ENCODE measurements at places on chromosomes 7 and 10.

DNA sequence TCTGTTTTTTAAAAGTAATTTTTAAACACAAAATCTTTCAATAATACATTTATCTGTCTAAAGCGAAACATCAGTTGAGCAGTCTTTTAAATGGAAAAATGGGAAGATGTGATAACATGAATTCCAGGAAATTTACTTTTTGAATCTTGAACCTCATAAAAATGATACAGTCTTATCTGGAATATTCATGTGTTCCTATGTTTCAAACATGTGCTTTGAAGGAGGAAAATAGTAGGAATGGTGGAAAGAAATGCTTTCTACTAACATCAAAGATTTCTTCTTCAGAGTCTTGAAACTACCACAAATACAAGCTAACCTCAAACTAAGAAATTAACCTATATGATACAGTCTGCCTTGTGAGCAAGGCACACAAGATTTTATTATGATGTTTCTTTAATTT is 317.5 kb upstream of the SEMA3A start:
- no peak for DNase-seq
- H3K27me3 ChIP-seq: no peaks in the 10 kb centered on the region
- no peak overlapping the region for H3K4me3 ChIP-seq
- no peaks in the 10 kb centered on the region for H3K4me1 ChIP-seq

DNA sequence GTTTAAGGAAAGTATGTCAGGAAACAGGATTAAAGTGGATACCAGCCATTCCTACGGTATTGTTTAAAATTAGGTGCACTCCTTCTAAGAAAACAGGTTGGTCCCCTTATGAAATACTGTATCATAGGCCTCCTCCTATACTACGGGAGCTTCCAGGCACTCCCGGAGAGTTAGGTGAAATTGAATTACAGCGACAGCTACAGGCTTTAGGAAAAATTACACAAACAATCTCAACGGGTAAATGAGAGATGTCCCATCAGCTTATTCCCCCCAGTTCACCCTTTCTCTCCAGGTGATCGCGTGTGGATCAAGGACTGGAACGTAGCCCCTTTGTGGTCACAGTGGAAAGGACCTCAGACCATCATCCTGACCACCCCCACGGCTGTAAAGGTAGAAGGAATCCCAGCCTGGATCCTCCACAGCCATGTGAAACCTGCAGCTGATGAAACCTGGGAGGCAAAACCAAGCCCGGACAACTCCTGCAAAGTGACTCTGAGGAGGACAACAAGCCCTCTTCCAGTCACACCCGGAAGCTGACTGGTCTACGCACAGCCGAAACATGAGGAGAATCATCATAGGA is 25.1 kb upstream of the GHITM start:
- no peaks in the 10 kb centered on the region for H3K36me3 ChIP-seq
- no peaks in the 10 kb centered on the region for H3K27me3 ChIP-seq
- no peak overlapping the region for H3K27ac ChIP-seq
- H3K4me3 ChIP-seq: no peak overlapping the region
- no peaks in the 10 kb centered on the region for H3K4me1 ChIP-seq

GRCh38 chr7:110800984-110801383 is 289.9 kb upstream of the LRRN3 start:
- no peaks in the 10 kb centered on the region for H3K27me3 ChIP-seq
- no peaks in the 10 kb centered on the region for H3K36me3 ChIP-seq
- H3K4me3 ChIP-seq: no peak overlapping the region
- no peaks in the 10 kb centered on the region for H3K4me1 ChIP-seq
- no peak for DNase-seq

DNA sequence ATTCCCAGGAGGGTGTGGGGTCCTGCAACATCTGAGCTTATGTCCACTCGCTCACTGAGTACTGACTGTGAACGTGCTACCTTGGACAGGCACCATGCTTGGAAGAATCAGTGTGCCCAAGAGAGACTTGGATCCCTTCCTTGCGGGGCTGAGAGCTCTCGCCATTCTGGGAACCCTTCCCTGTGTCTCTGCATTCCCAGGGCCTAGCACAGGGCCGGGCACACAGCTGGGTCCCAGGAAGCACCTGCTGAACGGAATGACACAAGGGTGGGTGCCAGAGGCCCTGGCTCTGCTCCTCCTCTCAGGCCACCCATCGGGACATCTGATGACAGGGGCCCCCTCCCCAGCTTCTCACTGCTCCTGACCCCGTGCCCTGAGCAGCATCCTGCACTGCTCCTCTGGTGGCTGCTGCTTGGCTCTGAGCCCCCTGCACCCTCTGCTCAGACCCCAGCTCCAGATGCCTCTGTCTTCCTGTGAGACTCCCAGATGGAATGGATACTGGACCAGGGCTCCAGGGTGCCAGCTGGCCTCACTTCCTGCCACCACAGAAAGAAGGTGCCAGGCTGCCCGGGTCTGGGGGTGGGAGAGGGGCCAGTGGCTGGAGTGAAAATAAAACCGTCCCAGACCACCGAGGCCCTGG is 129.6 kb downstream of the NEURL1 start:
- no peak overlapping the region for H3K27ac ChIP-seq
- peaks cover 78% of the 10 kb centered on the region for H3K36me3 ChIP-seq
- H3K4me3 ChIP-seq: no peak overlapping the region
- DNase-seq: no peak

GRCh38 chr7:70446448-70447143 is 685.3 kb upstream of the GALNT17 start:
- no peaks in the 10 kb centered on the region for H3K36me3 ChIP-seq
- no peak overlapping the region for H3K27ac ChIP-seq
- H3K4me1 ChIP-seq: no peaks in the 10 kb centered on the region
- no peaks in the 10 kb centered on the region for H3K27me3 ChIP-seq

DNA sequence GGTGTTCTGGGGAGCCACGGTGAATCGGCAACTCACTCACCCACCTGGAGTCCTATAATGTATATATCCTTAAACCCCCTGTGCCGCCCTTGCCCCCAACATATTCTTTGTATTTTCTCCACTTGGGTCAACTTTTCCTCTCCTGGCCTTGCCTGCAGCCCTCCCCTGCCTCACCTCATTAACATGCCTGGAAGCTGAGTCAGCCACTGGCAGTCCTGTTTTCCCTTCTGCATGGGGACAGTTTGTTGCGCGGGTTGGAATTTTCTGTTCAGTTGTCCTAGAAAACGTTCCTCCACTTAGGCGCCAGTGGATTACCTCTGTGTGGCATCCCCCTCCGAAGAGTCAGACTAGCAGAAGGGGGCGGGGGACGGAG is 97.4 kb downstream of the C10orf105 start:
- peak; percentile 77 for DNase-seq
- peaks cover 27% of the 10 kb centered on the region for H3K4me1 ChIP-seq
- H3K36me3 ChIP-seq: no peaks in the 10 kb centered on the region
- no peak overlapping the region for H3K27ac ChIP-seq

- H3K4me3 ChIP-seq: no peak overlapping the region
- DNase-seq: no peak
- no peak overlapping the region for H3K27ac ChIP-seq
- H3K36me3 ChIP-seq: no peaks in the 10 kb centered on the region
- H3K4me1 ChIP-seq: peaks cover 57% of the 10 kb centered on the region
Measured at GRCh38 chr7:1085910-1086421, 1.9 kb upstream of the GPER1 start.

DNA sequence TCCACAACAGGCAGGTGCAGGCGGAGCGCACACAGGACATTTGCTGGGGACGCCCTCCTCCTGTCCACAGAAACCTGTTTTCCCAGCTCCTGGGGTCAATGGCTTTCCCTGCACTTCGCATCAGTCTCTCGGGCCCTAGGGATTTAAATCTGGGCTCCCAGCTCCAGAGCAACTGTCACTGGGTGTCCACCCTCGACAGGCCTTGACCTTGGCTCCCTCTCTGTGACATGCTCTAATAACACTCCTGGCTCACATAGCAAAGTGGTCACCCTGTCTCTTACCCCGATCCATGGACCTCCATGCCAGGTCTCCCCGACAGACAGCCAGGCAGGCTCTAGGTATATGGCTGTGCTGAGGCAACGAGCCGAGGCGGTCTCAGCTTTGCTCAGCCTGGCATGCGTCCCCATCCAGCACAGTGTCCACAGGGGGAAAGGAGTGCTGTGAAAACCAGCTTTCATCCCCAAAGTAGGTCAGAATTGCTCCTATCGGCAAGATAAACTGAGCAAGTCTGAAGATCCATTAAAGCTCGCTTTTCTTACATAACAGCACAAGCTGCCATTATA is 195.6 kb downstream of the TNS3 start:
- H3K27me3 ChIP-seq: no peaks in the 10 kb centered on the region
- H3K4me1 ChIP-seq: peaks cover 3% of the 10 kb centered on the region
- no peak overlapping the region for H3K4me3 ChIP-seq
- no peak for DNase-seq
- peaks cover 30% of the 10 kb centered on the region for H3K36me3 ChIP-seq

- no peak overlapping the region for H3K4me3 ChIP-seq
- DNase-seq: no peak
- H3K4me1 ChIP-seq: peaks cover 4% of the 10 kb centered on the region
- H3K27ac ChIP-seq: no peak overlapping the region
- H3K27me3 ChIP-seq: no peaks in the 10 kb centered on the region
Measured at GRCh38 chr10:70836319-70836718, 20.6 kb downstream of the SGPL1 start.

DNA sequence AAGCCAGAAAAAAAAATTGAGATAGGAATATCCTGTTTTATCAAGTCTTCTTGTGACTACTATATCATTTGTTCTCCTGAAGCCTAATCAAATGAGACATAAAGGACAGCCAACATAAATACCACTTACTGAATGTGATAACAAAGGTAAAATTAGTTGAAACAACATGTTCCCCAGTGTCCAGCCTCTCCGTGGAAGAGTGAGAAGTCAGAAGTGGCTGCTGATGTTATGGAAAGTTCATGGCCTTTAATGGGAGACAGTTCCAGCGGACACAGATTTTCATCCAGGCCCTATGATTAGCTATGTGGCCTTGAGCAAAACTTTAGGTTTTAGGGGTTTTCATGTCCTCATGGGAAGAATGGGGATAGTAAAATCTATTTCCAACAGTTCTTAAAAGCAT is 724.3 kb downstream of the SUGCT start:
- no peaks in the 10 kb centered on the region for H3K4me1 ChIP-seq
- H3K36me3 ChIP-seq: no peaks in the 10 kb centered on the region
- no peak overlapping the region for H3K27ac ChIP-seq
- no peak overlapping the region for H3K4me3 ChIP-seq

DNA sequence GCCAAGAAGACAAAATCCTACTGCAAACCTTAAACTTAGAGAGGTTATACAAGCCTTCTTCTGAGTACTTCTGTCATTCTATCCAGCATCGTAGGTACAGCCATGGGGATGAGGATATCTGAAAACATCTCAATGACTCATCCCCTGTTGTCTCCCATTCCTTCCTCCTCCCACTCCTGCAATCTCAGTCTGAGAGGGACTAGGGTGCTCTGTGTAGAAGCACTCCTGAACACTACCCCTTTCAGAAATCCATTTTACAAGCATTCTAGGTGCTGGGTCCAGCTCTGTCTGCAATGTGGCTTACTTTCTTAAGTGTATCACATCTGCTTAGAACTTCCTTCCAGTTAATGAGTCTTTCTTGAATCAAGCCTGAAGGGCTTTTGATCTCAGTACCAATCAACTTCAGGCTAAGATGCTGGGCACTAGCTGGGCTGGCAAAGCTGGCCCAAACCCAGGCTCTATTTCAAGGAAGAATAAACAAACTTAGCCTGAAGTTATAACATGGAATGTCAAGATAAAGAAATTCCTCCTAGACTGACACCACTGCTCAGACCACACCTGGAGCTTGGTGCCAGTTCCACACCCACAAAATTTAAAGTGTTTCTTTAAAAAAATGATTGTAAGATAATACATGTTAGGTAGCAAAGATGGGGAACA is 270.3 kb upstream of the AOAH start:
- no peaks in the 10 kb centered on the region for H3K4me1 ChIP-seq
- no peaks in the 10 kb centered on the region for H3K27me3 ChIP-seq
- no peaks in the 10 kb centered on the region for H3K36me3 ChIP-seq

DNA sequence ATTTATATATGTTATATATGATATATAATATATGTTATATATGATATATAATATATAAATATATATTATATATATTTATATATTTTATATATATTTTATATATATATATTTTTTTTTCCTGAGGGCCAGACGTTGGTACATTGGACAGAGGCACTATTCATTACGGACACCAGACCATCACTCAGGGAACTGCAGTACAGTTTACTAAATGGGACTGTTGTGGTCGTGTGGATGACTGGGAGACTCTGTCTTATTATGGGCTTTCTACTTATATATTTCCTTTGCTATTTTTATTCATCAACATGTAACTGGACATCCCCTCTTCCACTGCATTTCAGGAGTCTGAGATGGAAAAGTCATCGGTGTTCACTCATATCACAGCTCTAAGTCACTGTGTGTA is 87.1 kb upstream of the PRKCQ start:
- H3K27ac ChIP-seq: no peak overlapping the region
- DNase-seq: no peak
- no peaks in the 10 kb centered on the region for H3K36me3 ChIP-seq
- H3K4me3 ChIP-seq: no peak overlapping the region
- no peaks in the 10 kb centered on the region for H3K27me3 ChIP-seq

GRCh38 chr7:155316427-155317113 is 18.9 kb downstream of the INSIG1 start:
- H3K4me1 ChIP-seq: no peaks in the 10 kb centered on the region
- H3K27me3 ChIP-seq: no peaks in the 10 kb centered on the region
- no peak overlapping the region for H3K4me3 ChIP-seq
- no peak for DNase-seq
- H3K27ac ChIP-seq: no peak overlapping the region

DNA sequence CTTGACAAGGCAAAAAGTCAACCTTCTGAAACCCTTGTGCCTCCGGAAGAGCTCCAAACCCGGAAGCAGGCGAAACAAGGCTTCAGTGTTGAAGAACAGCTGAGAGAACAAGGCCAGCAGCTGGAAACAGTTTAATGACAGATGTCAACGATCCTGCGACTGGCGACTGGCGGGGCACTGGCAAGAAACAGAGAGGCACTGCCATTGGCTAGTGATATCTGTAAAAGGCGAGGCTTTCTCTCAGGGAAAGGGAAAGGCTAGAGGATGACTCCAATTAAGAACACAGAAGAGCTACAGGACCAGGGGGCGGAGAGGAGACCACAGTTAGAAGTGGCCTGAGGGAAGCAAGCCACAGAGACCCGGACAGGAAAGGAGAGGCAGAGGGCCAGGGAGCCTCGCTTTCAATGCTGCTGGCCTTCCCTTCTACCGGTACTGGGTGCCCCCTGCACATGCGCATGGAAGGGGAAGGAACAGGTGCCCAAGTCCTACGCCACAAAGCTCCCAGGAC is 19.4 kb downstream of the ITGB1 start:
- H3K27me3 ChIP-seq: no peaks in the 10 kb centered on the region
- H3K4me3 ChIP-seq: no peak overlapping the region
- H3K27ac ChIP-seq: peak overlapping the region; percentile 92
- peak; percentile 81 for DNase-seq
- peaks cover 34% of the 10 kb centered on the region for H3K4me1 ChIP-seq

GRCh38 chr10:34141032-34141680 is 673.9 kb downstream of the PARD3 start:
- no peaks in the 10 kb centered on the region for H3K27me3 ChIP-seq
- no peaks in the 10 kb centered on the region for H3K36me3 ChIP-seq

GRCh38 chr7:2099048-2099957 is 133.4 kb downstream of the MAD1L1 start:
- H3K4me3 ChIP-seq: no peak overlapping the region
- H3K27me3 ChIP-seq: no peaks in the 10 kb centered on the region
- peaks cover 35% of the 10 kb centered on the region for H3K4me1 ChIP-seq
- H3K36me3 ChIP-seq: no peaks in the 10 kb centered on the region
- DNase-seq: peak; percentile 61

- H3K4me1 ChIP-seq: peaks cover 20% of the 10 kb centered on the region
- H3K27me3 ChIP-seq: peaks cover 2% of the 10 kb centered on the region
- H3K4me3 ChIP-seq: no peak overlapping the region
Measured at GRCh38 chr10:62561151-62561550, 187.0 kb downstream of the ZNF365 start.

Data from muscle of leg (tissue), 16 donors.